Choroid plexus epithelial cell (primary cell): ENCODE measurements at places on chromosomes 5 and 9.

- DNase-seq, result no peak
Observed at GRCh38 chr5:178677429-178677828, 50.6 kb upstream of the CLK4 start.

DNA sequence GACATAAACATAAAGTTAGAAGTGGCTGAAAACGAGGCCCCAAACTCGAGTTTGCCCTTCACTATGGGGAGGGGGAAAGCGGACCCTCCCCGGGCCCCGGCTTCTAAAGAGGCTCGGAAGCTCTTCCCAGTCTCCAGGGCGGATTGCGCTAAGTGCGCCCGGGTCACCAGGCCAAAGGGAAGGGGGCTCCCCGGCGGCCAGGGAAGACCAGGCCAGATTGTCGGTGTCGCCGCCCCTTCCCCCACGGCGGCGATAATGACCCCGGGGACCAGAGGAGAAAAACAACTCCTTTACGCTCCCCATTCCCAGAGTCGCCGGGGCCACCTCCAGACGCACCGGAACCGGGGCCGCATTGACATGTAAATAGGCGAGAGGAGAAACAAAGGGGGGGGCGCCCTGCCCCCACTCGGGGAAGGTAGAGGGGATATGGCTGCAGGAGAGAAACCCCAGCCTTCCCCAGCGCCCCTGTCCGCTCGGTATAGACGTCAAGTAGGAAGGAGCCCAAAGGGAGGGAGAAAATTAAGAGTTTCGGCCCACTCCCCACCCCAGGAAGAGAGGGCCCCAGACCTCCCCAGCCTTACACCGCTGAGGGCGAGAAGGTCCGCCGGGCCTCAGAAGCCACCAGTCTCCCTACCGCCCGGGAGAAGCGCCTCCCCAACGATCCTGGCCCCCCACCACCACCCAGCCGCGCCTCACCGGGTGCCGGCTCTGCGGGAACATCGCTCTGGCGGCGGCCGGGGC, 1.7 kb downstream of the TLE1 start:
- peak; percentile 28 for DNase-seq

DNA sequence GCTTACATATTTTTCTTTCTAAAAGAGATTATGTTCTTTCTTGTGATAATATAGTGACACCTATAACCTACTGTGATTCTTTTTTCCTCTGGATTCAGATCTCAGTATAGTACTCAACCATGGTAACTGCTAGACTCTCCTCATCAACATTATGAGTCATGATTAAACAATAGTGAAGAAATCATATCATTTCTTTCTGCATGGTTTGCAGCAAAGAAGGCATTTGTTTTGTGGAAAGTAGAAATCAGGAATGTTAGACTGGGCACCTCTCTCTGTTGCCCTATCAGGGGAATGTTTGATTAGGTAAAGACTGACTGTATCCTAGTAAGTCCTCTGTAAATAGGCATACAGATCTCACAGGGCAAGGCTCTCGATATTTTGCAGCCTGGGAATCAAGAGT, 25.6 kb upstream of the SMC2 start:
- DNase-seq, result peak; percentile 17

- DNase-seq, result no peak
Observed at GRCh38 chr5:178237431-178238312, 5.1 kb upstream of the PHYKPL start.

- no peak for DNase-seq
Observed at GRCh38 chr9:110935829-110936228, 102.4 kb downstream of the LPAR1 start.

GRCh38 chr9:114097613-114098020, 1.5 kb downstream of the KIF12 start:
- no peak for DNase-seq

- DNase-seq, result peak; percentile 28
Observed at GRCh38 chr9:71975833-71976232, 64.4 kb downstream of the C9orf85 start.
